Lower leg skin (tissue), 4 donors: ENCODE measurements at places on chromosomes 3 and 15. TPM values are rescaled to one million over a fixed set of nuclear protein-coding genes. Genes with fewer than 3 reads are reported as not detected.

- DNase-seq = no peak
These were observed 31.5 kb downstream of the LOXL1 start for GRCh38 chr15:73957785-73958184.

DNA sequence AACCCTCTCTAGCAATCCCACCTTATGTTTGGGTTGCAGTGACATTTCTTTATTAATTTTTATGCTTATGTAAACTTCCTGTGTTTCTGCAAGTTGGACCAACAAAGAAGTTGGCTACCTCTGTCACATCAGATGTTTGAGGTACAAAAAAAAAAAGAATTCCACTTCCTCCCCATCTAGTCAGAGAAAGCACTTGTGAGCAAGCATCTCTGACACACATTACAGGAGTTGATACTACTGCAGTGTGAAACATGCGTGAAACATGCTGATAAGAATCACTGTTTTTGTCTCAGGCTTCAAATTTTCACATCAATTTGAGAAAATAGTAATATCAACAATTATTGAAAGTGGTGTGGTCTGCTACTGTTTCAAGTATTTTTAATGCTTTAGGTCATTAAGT lies 1.3 kb downstream of the SCAANT1 start:
- no peak for DNase-seq

DNA sequence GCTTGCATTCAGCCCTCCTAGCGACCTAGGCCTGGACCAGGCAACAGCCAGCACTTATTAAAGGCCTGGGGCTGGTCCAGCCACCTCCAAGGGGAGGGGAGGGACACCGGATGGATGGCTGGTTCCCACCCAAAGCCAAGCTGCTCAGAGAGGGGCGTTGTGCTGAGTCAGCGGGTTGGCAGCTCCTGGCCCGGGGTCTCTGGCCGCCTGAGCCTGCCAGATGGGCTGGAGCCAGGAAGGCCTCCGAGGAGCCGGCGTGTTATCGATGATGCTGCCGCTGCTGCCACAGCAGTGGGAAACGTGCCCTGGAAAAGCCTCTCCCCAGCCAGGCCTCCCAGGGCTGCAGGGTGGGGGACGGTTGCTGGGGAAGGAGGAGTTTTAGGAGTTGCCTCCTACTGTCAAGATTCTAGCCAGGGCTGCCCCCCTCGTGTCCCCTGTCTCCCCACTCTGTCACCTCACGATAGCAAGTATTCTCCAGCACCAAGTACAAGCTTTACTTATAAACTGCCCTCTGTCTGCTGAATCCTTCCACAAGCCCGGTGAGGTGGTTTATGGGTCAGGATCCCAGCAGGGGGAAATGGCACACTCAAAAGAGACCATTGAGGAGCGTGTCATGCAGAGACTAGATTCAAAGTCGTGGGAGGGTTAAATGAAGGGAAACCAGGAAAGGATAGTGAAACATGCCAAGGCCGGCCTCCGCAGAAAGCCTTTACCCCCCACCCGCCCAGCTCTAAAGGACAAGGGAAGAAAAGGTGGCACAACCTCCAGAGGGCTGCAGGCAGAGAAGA lies 43.2 kb upstream of the TSEN2 start:
- DNase-seq = peak; percentile 87

- no peak for DNase-seq
These were observed 66.6 kb downstream of the SYNPR start for GRCh38 chr3:63344661-63345060.

DNA sequence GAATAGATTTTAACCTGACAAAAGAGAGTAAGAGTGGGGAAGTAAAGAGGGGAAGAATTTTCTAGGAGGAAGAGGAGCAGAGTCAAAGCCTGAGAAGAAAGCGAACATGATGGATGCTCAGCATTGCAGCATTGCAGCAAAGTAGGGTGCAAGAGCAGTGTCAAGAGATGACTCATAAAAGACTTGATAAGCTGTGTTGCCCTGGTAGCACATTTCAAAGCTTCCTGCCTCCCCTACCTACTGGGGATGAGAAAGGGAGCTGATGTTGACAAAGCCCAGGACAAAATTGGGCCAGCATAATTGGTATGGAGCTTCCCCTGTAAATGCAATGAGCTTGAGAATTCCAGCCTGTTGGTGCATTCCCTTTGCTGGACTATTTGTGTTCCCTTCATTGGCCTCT lies 121.6 kb upstream of the ST8SIA2 start:
- no peak for DNase-seq

GRCh38 chr15:94282269-94283250 lies 51.2 kb downstream of the MCTP2 start:
- DNase-seq = no peak

DNA sequence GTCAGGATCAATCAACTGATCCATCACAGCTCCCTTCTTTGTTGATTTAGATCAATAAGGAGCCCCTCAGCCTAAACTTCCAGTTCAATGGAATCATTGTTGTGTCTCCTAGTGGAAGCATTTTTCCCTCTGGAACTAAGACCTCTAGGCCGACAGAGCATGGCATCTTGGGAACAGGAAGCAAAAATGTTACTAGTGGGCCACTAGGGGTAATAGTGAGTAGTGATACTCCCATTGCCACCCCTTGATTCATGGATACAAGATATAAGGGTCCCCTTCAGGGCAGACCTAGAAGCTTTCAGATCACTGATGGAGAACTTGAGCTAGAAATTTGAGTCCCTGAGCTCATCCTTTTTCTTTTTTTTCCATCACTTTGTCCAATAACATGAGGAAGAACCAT lies 40.4 kb upstream of the AZI2 start:
- DNase-seq = no peak

DNA sequence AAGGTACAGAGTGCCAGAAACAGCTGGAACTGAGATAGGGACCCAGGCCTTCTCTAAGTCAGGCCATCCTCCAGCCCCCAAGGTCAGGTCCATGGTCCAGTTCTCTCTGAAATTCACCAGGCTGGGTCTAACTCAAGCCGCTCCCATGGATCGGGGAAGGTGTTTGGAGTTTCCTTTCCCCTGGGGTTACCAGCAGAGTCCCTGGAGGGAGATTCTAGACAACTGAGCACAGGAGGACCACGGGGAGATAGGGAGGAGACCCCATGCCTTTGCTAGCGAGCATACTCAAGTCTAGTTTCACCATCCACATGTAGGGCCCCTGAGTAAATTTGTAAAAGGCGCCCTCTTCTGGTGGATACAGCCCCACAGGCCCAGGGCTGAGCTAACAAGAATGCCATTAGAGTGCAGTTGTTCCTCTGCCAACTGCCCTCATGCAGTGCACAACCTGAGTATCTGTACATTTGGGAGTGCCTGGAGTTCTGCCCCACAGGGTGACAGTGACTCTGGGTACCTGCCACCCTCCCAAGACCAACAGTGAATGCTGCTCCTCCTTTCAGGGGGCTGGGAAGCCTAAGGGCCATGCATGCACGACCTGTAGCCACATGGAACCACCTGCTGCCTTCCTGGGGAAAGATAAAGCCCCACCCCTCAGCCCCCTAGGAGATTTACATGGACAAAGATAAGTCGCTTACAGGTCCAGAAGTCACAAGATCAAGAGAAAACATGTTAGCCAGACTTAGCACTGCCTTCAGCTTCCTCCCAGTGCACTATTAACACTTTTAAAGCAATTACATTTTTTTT lies 89.0 kb downstream of the IQSEC1 start:
- peak; percentile 53 for DNase-seq

GRCh38 chr3:119977353-119977752 lies 116.9 kb downstream of the GSK3B start:
- DNase-seq = no peak

- no peak for DNase-seq
These were observed 30.8 kb downstream of the IRAK2 start for GRCh38 chr3:10195366-10196089.

GRCh38 chr3:101518421-101518871 lies 5.4 kb upstream of the SENP7 start:
- no peak for DNase-seq

DNA sequence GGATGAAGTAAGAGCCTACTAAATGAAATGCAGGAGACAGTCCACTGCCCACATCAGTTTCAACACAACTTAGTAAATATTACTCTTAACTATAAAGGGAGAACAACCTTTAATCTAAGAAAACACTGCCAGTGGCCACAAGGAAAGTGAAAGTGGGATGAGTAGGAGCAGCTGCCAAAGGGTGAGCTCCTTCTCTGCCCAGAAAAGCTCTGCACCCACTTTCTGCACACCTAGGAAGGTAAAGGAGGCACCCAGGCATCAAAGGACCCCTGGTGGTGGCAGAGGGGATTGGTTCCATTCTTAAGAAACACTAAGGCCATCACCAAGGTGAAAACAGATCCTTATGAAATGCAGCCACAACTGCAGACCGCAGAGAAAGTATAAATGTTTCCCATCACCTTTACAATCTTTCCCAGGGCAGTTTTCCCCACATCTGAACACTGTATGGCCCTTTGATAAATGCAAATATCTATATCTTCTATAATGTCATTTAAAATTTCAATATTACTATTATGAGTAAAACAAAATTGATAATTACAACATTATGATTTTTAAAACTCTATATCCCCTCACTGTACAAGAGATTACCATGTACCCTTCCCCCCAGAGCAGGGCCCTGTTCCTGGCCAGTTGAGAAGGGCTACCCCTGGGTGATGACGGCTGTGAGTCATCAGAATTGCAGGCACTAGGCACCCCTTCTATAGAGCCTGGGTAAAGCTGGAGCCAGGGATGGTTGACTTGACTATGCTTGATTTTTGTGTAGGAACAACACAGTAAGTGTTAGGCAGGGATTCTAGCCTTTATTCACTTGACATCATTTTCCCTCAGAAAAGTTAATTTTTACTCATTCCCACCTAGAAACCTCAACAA lies 92.0 kb downstream of the SNRK start:
- DNase-seq = no peak

GRCh38 chr15:38049891-38050290 lies 115.5 kb downstream of the TMCO5A start:
- DNase-seq = no peak

DNA sequence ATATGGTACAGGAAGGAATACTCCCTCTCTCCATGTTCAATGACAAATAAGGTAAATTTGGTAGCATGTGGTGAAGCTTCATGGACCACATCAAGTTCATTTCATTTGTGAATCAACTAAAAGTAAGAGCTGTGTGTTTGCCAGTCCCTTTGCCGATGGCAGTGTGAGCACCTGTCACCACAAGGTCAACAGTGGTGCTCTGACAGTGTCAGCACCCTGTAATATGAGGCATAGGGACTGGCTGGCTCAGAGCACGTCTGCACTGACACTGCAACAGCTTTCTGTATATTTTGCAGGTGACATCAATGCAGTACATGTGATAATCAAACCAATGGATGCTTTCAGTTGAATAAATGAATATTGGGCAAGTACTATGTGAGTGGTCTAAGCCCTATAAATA lies 852.4 kb downstream of the TUSC7 start:
- no peak for DNase-seq

- DNase-seq = no peak
These were observed 268.2 kb upstream of the LYSMD4 start for GRCh38 chr15:100001405-100001804.

GRCh38 chr3:57864853-57865252 lies 108.7 kb downstream of the SLMAP start:
- no peak for DNase-seq

DNA sequence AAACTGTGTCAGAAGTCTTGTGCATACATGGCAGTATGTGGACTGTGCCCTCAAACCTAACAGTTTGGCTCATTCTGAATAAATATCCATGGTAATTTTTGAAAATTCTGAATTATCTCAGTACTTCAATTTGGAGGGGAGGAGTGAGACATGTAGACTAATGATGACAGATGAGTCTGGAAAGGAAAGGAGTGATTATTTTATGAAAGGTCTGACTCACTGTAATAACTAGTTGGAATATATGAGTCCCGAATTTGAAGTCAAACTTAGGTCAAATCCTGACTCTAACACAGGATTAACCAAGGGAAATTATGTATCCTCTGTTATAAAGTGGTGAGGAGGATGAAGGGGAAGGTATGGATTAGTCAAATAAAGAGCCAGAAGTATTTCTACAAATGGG lies 38.6 kb downstream of the SUCNR1 start:
- no peak for DNase-seq

- no peak for DNase-seq
These were observed 1.7 kb downstream of the GXYLT2 start for GRCh38 chr3:72889310-72890165.

DNA sequence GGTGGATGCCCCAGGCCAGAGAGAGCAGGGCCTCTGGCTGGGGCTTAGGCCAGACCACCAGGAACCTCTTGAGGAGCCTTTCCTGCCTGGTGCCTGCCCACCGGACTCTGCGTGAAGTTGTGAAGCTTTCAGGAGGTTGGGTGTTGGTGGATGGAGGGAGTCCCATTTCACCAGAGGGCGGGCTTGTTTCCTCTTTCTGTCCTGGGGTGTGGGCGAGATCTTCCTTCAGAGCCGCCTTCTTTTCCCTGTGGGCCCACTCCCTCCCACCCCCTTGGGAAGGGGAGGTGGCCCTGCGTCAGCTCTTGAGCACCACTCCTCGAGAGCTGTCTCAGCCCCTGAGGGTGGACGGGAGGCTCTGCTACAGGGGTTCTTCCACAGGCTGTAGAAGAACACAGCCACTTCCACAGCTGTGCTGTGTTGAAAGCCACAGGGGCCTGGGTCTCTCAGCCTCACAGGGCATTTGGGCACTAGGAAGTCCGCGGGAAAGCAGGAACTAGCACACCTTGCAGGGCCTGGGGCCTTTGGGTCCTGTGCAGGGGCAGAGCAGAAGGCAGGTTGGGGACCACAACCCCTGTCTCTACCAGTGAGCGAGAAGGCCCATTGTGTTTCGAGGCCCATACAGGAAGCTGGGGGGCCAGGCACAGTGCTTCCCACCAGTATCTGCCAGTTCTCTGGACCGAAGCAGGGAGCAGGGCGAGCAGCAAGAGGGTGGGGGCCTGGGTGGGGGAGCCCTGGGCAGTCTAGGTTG lies 2.1 kb downstream of the AMIGO3 start:
- DNase-seq = no peak

DNA sequence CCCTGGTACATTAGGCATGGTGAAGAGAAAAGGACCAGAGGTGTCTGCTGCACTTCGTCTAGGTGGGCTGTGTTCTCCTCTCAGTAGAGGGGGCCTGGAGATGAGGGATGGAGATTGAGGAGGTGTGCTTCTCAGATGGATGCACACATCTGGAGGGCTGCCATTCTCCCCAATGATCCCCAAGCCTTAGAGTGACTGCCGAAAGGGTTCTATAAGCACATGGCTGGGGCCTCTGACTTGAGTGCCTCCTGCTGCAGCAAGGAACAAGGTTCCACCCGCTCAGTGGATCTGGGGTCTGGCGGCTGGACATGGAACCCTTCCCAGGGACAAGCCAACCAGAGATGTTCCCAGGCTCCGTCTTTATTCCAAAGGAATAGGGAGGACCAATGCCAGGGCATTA lies 66.8 kb downstream of the CPN2 start:
- DNase-seq = no peak

- no peak for DNase-seq
These were observed 188.4 kb downstream of the ABHD5 start for GRCh38 chr3:43879166-43879565.

IGDCC3 gene
- not detected for total RNA-seq

PRR23C gene
- not detected for total RNA-seq

LRRC31 gene
- not detected for total RNA-seq

MYEF2 gene
- 2.9 TPM for total RNA-seq

ZIC1 gene
- total RNA-seq = 1.8 TPM

SERPINI2 gene
- not detected for total RNA-seq

PLXND1 gene
- total RNA-seq = 26.5 TPM

TMEM202 gene
- total RNA-seq = not detected

GOLGA6D gene
- total RNA-seq = not detected

PLA2G4F gene
- 176 TPM for total RNA-seq
